Gastrocnemius medialis (tissue), 4 donors: ENCODE measurements at places on chromosomes 16 and 17. TPM values are rescaled to one million over a fixed set of nuclear protein-coding genes. Genes with fewer than 3 reads are reported as not detected.

DNA sequence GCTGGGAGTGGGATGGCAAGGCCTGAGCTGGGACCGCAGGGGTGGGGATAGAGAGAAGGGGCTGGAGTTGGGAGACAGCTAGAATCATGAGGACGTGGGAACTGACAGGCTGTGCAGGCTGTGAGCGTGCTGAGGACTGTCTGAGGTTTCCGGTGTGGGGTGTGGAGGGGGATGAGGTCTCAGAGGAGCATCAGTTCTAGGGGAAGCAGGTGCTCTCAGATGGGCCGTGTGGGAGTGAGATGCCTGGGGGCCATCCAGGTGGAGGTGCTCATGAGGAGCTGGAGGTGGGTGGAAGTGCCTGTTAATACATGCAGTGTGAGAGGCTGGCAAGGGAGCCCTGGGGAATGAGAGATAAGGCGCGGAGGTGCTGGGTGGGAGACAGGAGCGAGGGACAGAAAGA, 27.2 kb downstream of the HASPIN start:
- H3K27me3 ChIP-seq, result peaks cover 18% of the 10 kb centered on the region
- DNase-seq, result no peak
- H3K4me1 ChIP-seq, result no peaks in the 10 kb centered on the region
- no peaks in the 10 kb centered on the region for H3K36me3 ChIP-seq

- no peak overlapping the region for H3K4me3 ChIP-seq
- no peak overlapping the region for H3K27ac ChIP-seq
- peaks cover 4% of the 10 kb centered on the region for H3K4me1 ChIP-seq
These were observed 5.7 kb upstream of the HOXB2 start for GRCh38 chr17:48550502-48551213.

DNA sequence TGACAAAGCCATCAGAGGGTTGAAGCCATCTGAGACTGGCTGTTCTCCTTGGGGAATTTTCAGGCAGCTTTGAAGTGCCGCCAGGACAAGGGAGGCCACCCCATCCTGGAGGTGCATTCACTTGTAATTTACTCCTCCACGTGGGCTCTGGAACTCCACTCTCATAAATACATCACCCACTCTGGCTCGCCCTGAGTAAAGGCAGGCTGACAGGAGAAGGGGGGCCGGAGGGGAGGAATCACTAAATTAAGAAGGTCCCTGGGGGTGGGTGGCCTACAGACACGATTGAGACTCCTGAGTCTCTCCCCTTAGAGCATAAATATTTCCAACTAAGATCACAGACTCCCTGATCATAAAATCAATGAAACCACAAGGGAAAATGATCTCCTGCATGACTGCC, 56.3 kb upstream of the HNF1B start:
- DNase-seq, result no peak
- H3K27me3 ChIP-seq, result peaks cover 3% of the 10 kb centered on the region
- H3K4me3 ChIP-seq, result no peak overlapping the region
- no peaks in the 10 kb centered on the region for H3K36me3 ChIP-seq
- no peaks in the 10 kb centered on the region for H3K4me1 ChIP-seq

Gene MYH1
- total RNA-seq, result 1,190 TPM

- H3K4me1 ChIP-seq, result no peaks in the 10 kb centered on the region
- no peak overlapping the region for H3K4me3 ChIP-seq
- H3K27ac ChIP-seq, result no peak overlapping the region
- no peak for DNase-seq
- H3K27me3 ChIP-seq, result no peaks in the 10 kb centered on the region
These were observed 23.4 kb upstream of the MPRIP start for GRCh38 chr17:17018612-17019429.

Gene XAF1
- 6.1 TPM for total RNA-seq

Gene KRT38
- total RNA-seq, result not detected

- no peaks in the 10 kb centered on the region for H3K36me3 ChIP-seq
- H3K27ac ChIP-seq, result no peak overlapping the region
- H3K4me3 ChIP-seq, result no peak overlapping the region
- no peaks in the 10 kb centered on the region for H3K27me3 ChIP-seq
These were observed 269.4 kb upstream of the ELAC2 start for GRCh38 chr17:13287226-13287625.

Gene RNF166
- 28.3 TPM for total RNA-seq

Gene TAF15
- total RNA-seq, result 39.5 TPM

DNA sequence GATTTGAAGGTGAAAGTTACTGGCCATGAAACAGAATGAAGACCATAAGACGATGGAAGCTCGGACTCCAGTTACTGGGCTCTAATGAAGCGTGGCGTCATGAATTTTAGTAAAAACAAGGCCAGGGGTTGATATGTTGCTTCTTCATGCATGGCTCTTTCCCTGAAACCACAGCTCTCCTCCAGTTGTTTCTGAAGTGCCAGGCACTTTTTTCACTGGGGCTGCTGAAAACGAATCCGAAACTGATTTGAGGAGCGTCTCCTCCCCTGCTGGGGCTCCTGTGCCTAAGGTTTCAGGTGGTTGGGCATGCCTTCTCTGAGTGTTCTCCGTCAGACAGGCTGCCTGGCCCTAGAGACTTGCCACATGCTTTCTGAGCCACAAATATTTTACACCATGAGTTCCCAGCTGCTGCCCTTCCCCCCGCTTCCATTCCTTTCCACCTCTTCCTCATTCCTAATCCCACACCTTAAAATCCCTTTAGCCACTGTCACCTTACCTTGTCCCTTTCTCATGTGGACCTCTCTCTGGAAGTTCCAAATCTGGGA, 3.7 kb upstream of the MYL4 start:
- H3K4me1 ChIP-seq, result peaks cover 23% of the 10 kb centered on the region
- peak; percentile 60 for DNase-seq
- no peaks in the 10 kb centered on the region for H3K27me3 ChIP-seq
- no peaks in the 10 kb centered on the region for H3K36me3 ChIP-seq
- H3K4me3 ChIP-seq, result peak overlapping the region; percentile 33

DNA sequence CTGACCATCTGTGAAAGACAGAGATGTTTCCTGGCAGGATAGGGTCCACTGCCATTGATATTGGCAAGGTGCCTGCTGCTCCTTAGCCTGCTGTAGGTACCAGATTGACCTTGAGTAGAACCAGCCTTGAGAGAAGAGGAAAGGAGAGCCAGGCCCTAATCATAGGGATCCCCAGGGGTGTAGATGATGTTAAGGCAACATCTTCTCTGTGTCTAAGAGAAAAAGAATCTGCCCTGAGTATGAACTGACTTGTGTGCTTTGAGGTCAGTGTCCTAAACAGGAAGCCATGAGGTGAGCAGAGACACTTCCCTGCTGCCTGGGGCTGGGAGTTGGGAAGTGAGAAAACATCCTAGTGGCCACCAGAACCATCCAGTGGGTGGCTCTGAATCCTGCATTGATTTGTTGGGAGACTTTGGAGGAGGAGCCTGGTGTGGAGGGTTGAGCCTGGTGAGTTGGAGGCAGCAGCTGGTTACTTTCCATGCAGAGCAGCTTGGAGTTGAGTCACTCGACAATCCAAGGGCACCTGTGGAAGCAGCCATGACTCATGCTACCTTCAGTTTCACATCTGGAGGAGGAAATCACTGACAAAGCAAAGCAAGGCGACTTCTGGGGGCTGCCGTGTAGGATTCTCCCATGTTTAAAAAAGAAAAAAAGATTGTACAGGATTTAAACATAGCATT, 47.8 kb downstream of the BMERB1 start:
- H3K27ac ChIP-seq, result peak overlapping the region; percentile 33
- no peaks in the 10 kb centered on the region for H3K36me3 ChIP-seq
- DNase-seq, result peak; percentile 15
- H3K4me1 ChIP-seq, result no peaks in the 10 kb centered on the region
- no peaks in the 10 kb centered on the region for H3K27me3 ChIP-seq

Gene PPM1E
- not detected for total RNA-seq

GRCh38 chr17:40932608-40933007, 4.8 kb downstream of the KRT23 start:
- no peak overlapping the region for H3K27ac ChIP-seq
- DNase-seq, result no peak
- H3K27me3 ChIP-seq, result no peaks in the 10 kb centered on the region
- H3K4me3 ChIP-seq, result no peak overlapping the region
- H3K4me1 ChIP-seq, result peaks cover 6% of the 10 kb centered on the region

DNA sequence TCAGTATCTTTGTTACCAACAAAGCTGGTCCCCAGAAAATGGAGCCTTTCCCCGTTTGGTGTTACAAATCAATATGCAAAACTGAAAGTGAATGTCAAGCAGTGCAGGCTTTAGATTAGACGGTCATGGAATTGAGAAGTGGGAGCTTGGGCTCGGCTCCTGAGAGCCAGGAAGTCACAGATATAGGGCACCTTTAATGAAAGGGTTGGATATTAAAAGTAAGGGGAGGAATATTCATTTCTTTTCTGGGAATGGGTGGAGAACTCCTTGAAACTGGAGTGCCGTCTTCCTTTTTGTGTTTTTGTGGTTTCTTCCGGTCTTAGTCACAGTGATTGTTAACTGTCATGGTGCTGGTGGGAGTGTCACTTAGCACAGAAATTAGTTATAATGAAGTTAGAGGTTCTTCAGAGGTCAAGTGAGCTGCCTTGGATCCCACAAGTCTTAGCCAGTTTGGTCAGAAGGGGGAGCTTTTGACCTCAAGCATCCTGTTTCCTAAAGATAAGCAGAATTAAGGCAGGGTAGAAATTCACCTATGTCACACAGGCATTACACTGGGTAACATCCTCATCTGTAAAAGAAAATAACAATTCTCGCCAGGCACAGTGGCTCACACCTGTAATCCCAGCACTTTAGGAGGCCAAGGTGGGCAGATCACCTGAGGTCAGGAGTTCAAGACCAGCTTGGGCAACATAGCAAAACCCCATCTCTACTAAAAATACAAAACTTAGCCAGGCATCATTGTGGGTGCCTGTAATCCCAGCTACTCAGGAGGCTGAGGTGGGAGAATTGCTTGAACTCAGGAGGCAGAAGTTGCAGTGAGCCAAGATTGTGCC, 9.6 kb upstream of the EIF1 start:
- no peak for DNase-seq
- H3K36me3 ChIP-seq, result no peaks in the 10 kb centered on the region

DNA sequence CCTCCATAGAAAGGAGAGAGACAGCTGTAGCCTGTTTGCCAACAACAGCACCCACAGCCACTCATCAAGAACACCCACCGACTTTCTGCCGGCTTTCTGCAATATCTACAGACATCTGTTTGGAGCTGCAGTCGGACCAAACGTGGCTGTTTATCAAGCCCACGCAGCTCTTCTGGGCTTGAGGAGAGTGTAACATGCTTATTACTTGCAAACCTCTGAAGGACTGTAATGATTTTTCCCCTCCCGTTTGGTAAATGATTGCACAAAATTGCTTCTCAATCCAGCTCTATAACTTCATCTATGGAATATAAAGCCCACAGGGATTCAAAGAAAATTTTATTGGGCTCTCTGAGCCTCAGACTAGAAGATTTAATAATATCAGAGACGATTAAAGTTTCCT, 100.5 kb downstream of the VAT1L start:
- no peaks in the 10 kb centered on the region for H3K27me3 ChIP-seq
- no peak for DNase-seq
- no peak overlapping the region for H3K4me3 ChIP-seq
- no peaks in the 10 kb centered on the region for H3K4me1 ChIP-seq
- no peaks in the 10 kb centered on the region for H3K36me3 ChIP-seq

DNA sequence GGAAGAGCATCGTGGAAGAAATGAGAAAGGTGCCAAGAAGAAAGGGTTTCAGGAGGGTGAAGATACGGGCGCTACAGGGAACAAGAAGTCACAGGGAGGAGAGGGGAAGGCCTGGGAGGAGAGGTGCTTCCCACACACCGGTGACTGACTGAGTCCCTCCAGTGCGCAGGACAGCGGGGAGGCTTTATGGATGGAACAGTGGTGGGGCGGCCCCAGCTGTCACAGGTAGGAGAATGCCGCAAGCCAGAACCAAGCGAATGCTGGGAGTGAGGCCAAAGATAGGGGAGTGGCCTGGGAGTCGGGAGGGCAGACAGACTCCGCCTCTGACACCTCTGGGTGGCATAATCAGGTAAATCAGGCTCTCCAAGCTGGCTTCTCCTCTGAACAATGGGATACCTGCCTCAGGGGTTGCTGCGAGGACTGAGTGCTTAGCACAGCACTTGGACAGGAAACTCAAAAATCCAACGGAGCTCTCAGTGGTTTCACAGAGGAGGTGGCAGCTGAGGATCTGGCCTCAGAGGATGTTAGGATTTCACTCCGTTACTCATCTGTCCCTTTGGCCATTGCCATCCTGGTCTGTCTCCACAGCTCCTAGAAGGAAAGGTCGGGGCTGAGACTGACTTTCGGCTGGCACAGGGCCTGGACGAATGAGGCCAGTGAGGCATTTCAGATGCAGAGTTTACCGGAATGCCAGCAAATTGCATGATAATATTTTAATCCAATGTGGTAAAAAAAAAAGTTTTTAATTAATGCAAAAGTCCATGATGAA, 717 bp upstream of the CNP start:
- H3K4me1 ChIP-seq, result peaks cover 27% of the 10 kb centered on the region
- H3K4me3 ChIP-seq, result peak overlapping the region; percentile 97

Gene PRAC1
- not detected for total RNA-seq

GRCh38 chr16:87692176-87692575, 73.6 kb downstream of the KLHDC4 start:
- no peak overlapping the region for H3K4me3 ChIP-seq
- H3K27ac ChIP-seq, result no peak overlapping the region
- no peaks in the 10 kb centered on the region for H3K36me3 ChIP-seq
- no peaks in the 10 kb centered on the region for H3K4me1 ChIP-seq

Gene SIRT7
- 7.6 TPM for total RNA-seq

DNA sequence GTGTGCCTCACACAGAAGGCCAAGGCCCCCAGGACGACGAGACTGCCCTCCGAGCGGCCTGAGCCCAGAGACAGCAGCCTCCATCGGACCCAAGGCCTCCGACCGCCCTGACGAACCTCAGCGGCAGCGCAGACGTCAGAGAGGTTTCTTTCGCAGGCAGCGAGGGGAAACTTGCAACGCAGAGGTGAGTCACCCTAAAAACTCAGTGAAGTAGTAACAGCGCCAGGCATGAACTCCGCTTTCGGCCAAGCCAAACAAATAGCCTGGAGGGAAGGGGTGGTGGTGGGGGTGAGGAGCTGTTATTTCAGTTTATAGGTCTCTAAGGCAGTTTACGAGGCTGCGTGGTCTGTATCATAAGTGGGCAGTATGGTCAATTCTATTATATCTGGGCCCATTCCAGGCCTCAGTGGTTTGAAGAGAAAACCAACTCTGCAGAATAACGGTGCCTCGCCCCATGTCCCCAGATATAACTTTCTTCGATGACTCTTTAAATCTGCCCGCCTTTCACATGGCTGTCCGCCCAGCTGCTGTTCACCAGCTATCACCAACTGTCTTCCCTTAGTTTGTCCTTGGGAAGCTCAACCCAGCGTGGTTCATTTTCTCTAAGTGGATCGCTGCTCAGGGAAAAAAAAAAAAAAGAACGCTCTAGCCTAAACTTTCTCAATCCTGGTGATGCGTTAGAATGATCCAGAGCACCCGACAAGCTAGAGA, 43.5 kb upstream of the FOXF1 start:
- H3K27me3 ChIP-seq, result no peaks in the 10 kb centered on the region
- no peak for DNase-seq
- no peaks in the 10 kb centered on the region for H3K36me3 ChIP-seq
